ENCODE measurements at places on chromosomes 1 and 21.

DNA sequence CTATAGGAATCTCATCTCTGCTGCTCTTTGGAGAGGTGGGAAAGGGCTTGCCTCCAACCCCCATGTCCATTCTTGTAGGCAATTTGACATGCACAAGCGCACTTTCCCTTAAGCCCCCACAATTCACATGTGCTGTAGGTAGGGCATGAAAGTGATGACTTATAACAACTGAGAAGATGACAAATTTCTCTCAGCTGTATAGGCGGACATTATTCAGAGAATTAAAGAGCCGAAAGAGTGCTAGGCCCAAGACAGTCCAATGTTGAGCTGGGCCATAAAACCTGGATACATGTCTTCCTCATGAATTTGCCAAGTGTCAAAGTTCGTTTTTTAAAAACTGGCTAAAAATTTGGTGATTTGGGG lies 106.3 kb upstream of the LYPLAL1 start:
- DNase-seq, result no peak

DNA sequence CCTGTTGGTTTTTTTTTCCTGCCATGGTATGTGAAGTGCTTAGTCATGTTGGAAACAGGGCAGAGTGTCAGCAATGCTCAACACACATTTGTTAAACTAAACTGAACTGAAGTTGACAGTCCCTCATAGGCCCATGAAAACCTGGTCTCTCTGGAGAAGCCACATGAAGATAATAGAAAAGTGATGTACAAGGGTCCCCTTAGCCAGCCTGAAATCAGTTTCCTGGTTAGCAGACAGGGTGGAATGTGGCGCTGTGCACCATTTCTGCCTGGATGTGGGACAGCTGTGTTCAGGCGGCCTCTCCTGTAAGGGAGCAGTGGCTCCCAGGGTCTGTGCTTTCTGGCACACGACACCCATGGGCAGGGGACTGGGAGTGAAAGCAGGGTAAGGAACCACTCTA lies 9.9 kb upstream of the CHI3L1 start:
- DNase-seq, result no peak

DNA sequence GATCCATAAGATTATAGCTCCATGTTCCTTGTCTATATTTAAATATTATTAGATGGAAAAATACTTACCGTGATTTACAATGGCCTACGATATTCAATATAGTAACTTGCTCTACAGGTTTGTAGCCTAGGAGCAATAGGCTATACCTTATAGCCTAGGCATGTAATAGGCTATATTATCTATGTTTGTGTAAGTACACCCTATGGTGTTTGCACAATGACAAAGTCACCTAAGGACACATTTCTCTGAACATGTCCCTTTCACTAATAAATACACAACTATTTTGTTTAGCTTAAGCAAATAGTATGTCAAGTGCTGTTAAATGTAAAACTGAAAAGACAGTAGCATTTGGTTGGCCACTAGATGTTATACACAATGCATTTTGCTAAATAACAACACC lies 248.9 kb upstream of the ADGRL4 start:
- no peak for DNase-seq

- DNase-seq, result no peak
These were observed 346.6 kb upstream of the RUNX1 start for GRCh38 chr21:35395728-35396127.

GRCh38 chr21:37763298-37763697 lies 153.0 kb downstream of the KCNJ6 start:
- DNase-seq, result no peak

DNA sequence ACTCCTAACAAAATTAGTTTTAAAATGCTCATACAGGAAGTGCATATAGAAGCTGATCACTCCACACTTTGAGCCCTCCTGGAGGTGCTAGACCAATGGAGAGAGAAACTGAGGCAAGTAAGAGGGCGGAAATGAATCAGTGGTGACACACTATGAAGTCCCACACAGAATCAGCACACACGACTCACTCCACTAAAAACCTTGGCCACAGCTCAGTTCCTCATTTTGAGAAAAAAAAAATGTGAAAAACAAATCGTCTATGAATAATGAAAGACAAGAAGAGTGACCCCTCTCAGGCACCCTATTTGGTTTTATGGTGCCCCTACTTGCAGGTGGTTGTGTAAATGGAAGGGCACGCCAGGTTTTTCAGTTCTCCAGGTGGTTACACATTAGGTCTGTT lies 675.1 kb upstream of the BRINP3 start:
- DNase-seq, result no peak

DNA sequence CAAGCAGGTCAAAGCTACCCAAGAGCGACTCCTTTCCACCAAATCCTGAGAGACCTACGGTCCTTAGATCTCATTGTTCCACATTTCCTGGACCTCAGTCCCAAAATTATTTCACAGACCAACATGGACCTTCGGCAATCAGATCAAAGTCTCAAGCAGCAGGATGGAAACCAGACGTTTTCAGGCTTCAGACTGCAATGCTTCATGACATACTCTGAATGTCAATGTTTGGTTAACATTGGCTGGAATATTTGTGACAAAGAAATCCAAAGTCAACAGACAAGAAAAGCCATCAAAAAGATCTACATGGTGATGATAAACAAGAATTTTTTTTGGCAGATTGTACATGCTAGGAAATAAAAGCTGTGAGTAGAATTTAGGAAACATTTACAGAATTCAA lies 1057.3 kb downstream of the ADGRL2 start:
- no peak for DNase-seq

DNA sequence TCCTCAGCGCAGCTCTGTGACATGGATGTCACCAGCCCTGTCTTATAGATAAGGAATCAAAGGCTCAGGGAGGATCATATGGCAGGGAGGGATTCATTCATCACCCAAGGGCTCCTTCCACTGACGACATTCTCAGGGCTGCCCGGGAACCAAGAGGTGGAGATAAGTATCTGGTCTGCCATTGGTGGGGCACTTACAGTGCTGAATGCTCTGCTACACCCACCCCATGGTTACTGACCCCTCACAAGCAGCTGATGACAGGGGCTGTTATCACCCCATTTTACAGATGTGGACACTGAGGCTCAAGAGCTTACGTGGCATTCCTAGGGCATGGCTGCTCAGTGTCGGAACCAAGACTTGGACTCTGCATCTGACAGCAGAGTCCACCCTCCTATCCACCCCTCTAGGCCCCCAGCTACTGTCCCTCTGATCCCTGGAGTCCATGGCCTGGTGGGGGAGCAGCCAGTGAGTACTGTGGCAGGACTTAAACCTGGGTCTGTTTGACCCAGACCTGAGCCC lies 155.1 kb downstream of the PTPRU start:
- DNase-seq, result no peak

GRCh38 chr1:2224631-2225428 lies 3.3 kb upstream of the SKI start:
- no peak for DNase-seq

Data from activated T-helper 9 cell treated with anti-CD3 and anti-CD28 coated beads, Interleukin-2, amount 50 U/mL, for 16 hours (primary cell).